Activated T-helper 2 cell treated with anti-CD3 and anti-CD28 coated beads, Interferon-gamma antibody, Interleukin-2, Interleukin-4, amounts not matched to agents 10 μg/mL and 5 μg/mL and 100 μg/mL, durations not matched to agents 14 hours and 24 hours and 36 hours (primary cell): ENCODE measurements at places on chromosomes 6 and 20.

- DNase-seq = no peak
These were observed 29.1 kb upstream of the C20orf203 start for GRCh38 chr20:32702706-32703425.

GRCh38 chr6:92147246-92147645, 1272.1 kb downstream of the EPHA7 start:
- DNase-seq = no peak

GRCh38 chr6:79625746-79626145, 5.4 kb upstream of the SH3BGRL2 start:
- no peak for DNase-seq

GRCh38 chr20:63889241-63890200, 5.4 kb upstream of the DNAJC5 start:
- no peak for DNase-seq

DNA sequence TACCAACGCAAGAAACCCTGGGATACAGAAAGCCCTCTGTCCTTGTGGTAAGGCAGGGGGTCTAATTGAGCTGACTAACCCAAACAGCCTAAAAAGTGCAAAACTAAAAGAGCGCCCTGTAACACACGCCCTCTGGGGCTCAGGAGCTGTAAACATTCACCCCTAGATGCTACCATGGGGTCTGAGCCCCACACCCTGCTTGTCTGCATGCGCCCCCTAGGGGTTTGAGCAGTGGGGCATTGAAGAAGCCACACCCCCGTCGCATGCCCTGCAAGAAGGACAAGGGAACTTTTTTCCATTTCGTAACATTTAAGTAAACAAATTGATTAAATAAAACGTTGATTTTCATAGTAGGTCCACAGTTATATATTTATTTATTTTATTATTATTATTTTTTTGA, 616.9 kb upstream of the MAN1A1 start:
- DNase-seq = no peak

- DNase-seq = no peak
These were observed 4.5 kb downstream of the RIPOR3 start for GRCh38 chr20:50686821-50687220.

GRCh38 chr6:170277893-170278742, 12.8 kb downstream of the DLL1 start:
- DNase-seq = no peak

- DNase-seq = no peak
These were observed 9.6 kb downstream of the SRC start for GRCh38 chr20:37355252-37356180.

DNA sequence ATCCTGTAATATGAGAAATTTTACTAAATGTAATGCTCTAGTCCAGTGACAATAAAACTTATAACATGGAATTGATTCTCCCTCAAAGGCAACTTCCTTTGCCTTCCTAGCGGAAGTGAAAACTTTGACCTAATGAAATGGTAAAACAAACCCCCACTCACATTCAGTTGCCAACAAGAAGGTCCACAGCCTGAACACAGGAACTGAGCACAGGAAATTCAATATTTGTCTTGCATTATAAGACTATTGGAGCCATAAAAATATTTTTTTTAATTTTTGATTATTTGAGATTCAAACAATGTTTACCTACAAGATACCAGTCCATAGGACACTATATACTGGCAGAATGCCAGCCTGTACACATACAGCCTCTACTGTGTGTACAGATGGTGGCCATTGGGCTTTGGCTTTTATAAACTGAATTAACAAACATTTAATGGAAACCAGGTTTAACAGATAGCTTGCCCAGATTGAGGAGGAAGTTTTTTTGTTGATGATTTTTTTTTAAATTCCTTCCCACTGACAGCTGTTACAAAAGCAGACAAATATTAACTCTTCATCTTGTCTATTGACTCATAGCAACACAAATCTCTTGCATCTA, 481.5 kb upstream of the JAG1 start:
- no peak for DNase-seq
